Osteoblast (primary cell): ENCODE measurements at places on chromosomes 11 and 22. TPM values are rescaled to one million over a fixed set of nuclear protein-coding genes. Genes with fewer than 3 reads are reported as not detected.

Gene FAM111B
- total RNA-seq = 0.72 and 1.8 TPM in 2 replicates

Gene CACNA1I
- total RNA-seq = under 0.01 TPM in 2 replicates

Gene DCHS1
- total RNA-seq = 0.59 and 1.1 TPM in 2 replicates

DNA sequence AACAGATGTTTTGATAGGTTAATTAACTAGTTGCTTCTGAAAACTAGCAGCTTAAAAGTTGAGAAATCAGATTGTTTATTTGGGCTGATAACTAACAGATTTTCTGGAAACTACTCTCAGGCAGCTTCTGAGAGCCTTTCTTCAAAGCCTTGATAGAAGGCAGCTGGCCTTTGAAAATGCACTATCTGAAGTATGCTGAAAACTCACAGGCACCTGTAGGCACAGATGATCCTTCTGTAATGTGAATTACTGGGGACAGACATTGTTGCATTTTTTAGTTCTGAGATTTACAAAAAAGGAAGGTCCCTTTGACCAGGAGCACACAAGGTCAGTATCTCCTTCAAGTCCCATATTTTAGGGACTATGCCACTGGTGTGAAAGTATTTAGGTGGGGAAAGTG is 460.8 kb upstream of the CNTN5 start:
- H3K27me3 ChIP-seq = no peaks in the 10 kb centered on the region
- H3K27ac ChIP-seq = no peak overlapping the region
- no peaks in the 10 kb centered on the region for H3K36me3 ChIP-seq
- no peak for DNase-seq

- H3K4me1 ChIP-seq = no peaks in the 10 kb centered on the region
- DNase-seq = peak; percentile 65
- no peak overlapping the region for H3K4me3 ChIP-seq
- peaks cover 5% of the 10 kb centered on the region for H3K27me3 ChIP-seq
- no peaks in the 10 kb centered on the region for H3K36me3 ChIP-seq
These were observed 340.1 kb downstream of the NTM start for GRCh38 chr11:131710511-131710910.

DNA sequence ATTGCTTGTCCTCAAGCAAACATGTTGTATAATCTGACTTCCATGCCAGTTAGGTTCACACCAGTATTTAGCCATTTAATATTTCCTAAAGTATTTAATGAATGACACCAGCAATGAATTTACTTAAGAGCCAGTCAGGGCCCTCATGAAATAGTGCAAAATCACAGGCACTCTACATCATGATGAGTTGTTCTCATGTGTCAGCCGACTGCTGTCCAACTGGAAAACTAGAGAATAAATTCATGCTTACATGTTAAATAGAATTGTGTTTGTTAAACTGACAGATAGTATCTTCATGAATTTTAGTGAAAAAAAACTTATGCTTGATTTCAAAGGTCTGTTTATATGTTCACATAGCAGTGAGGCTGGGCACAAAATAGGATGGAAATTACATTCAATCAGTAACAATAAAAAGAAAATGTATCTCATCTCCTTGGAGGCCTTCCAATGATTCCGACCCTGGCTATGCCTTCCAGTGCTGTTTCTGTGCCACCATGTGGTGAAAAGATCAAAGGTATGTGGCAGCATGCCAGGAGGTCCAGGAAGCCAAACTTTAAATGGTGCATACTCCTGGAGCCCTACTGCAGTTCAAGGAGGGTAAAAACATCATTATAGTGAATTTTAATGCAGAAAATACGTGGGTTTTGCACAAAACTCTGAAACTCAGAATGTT is 45.2 kb downstream of the CTSC start:
- peaks cover 6% of the 10 kb centered on the region for H3K4me1 ChIP-seq
- no peak overlapping the region for H3K27ac ChIP-seq
- no peak overlapping the region for H3K4me3 ChIP-seq
- H3K27me3 ChIP-seq = no peaks in the 10 kb centered on the region

DNA sequence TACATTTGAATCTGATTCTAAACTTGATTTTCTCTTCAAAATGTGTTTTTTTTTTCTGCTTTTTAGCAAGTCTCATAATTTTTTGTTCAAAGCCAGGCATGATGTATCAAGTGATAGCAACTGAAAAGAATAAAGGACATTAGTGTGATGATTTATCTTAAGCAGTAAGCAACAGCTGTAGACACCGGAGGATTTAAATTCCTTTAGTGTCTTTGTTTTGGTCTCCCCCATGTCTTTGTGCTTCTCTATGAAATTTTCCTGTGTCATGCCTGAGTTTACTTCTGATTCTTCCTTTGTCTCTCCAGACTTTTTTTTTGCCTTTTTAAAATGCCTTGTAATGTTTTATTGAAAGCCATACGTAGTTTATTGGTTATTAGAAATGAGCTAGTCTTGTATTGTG is 934.2 kb upstream of the RAG2 start:
- H3K4me1 ChIP-seq = no peaks in the 10 kb centered on the region
- H3K27ac ChIP-seq = no peak overlapping the region

DNA sequence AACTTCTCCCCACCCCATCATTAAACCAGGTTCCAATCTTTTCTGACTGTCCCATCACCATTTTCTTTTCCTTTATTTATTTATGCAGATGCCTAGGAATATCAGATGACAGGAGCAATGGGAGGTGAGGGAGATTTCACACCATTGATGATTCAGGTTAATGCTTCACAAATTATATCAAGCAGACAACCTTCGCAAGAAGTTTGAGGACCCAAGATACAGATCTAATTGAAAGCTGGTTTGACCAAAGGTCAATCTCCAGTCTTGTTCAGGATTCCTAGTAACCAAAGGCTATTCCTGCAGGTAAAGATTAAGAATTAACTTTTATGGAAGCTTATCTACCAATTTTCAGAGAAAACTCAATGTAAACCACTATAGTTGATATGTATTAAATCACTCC is 54.4 kb downstream of the SLC35F2 start:
- H3K4me3 ChIP-seq = no peak overlapping the region
- no peak for DNase-seq
- H3K36me3 ChIP-seq = no peaks in the 10 kb centered on the region
- H3K4me1 ChIP-seq = no peaks in the 10 kb centered on the region
- H3K27ac ChIP-seq = no peak overlapping the region

DNA sequence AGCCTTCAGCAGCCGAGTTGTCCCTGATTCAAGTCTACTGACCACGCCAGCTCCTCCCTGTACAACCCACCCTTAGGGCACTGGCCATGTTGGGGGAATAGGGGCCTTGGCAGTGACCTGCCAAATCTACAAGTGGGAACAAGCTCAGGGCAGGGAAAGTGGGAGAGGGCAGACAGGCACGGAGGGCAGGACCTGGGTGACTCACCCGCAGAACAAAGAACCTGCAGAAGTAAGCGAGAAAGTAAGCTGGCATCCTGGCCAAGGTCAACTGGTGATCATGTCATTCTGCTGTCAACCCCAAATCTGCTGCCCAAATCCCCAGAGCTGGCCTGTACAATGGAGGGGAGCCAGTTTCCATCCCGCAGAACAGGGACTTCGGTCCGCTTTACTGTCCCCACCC is 7.9 kb upstream of the SCGB1A1 start:
- H3K36me3 ChIP-seq = no peaks in the 10 kb centered on the region
- H3K27me3 ChIP-seq = no peaks in the 10 kb centered on the region
- H3K4me3 ChIP-seq = no peak overlapping the region
- no peak overlapping the region for H3K27ac ChIP-seq
- no peaks in the 10 kb centered on the region for H3K4me1 ChIP-seq

- peak overlapping the region; percentile 66 for H3K27ac ChIP-seq
- DNase-seq = peak; percentile 91
- H3K4me1 ChIP-seq = peaks cover 18% of the 10 kb centered on the region
- no peak overlapping the region for H3K4me3 ChIP-seq
- no peaks in the 10 kb centered on the region for H3K27me3 ChIP-seq
These were observed 32.9 kb downstream of the PPIL2 start for GRCh38 chr22:21698430-21699329.

- H3K36me3 ChIP-seq = no peaks in the 10 kb centered on the region
- DNase-seq = no peak
- H3K27ac ChIP-seq = no peak overlapping the region
- no peak overlapping the region for H3K4me3 ChIP-seq
These were observed 152.8 kb upstream of the NTM start for GRCh38 chr11:131217313-131218310.

DNA sequence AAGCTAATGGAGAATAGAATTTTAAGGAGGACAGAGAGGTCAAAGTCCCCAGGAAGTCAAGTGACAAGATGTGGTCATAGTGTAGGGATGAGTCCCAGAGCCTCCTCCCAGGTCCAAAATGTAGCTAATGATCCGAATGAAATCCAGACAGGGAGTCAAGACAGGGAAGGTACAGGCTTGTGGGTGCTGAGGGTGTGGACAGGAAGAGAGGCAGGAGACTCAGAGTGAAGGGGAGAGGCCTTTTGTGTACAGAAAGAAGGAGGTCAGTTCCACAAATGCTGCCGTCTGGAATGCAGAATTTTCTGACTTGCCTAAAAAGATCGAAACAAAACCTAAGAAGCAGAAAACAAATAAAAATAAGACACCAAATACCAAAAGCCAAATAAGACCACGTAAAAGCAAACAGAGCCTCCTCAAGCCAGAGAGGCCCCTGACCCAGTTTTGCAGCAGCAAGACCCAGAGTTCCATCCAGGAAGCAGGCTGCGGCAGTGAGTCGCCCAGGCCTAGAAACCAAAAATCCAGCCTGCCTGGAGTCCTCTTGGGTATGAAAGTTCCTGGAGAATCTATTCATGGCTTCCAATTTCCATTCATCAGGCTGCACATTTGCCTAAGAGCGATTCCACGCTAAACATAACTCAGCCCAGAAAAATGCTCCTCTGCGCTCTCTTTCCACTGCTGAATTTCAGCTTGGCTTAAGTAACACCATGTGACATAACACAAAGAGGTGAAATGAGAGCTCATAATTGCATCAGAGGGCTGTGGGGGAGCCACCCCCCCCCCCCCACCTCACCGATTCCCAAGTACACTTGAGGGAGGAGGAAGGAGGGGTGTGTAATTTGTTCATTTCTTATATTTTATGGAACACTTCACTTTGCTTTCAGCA is 71.2 kb downstream of the KIRREL3 start:
- H3K4me3 ChIP-seq = no peak overlapping the region
- peaks cover 28% of the 10 kb centered on the region for H3K4me1 ChIP-seq
- H3K27ac ChIP-seq = peak overlapping the region; percentile 82
- no peaks in the 10 kb centered on the region for H3K36me3 ChIP-seq

DNA sequence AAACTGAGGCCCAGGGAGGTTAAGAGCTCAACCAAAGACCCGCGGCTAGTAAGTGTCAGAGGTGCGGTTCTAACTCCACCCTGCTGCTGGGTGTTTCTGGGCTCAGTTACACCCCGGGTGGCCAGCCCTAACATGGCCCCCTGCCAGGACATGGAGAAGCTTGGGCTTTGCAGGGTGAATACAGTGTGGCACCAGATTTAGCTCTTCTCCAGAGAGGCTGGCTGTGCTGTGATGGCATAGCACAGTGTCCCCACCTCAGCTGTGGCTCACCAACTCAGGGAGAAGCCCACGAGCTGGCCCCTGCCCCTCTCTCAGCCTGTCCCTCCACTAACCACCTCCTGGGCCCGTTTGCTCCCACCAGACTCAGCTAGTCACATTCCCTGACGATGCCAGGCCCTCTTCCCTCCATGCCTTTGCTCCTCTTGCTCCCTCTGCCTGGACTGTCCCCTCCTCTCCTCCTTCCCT is 7.0 kb downstream of the UCP3 start:
- no peaks in the 10 kb centered on the region for H3K4me1 ChIP-seq
- no peak overlapping the region for H3K27ac ChIP-seq
- H3K36me3 ChIP-seq = no peaks in the 10 kb centered on the region
- no peak overlapping the region for H3K4me3 ChIP-seq

DNA sequence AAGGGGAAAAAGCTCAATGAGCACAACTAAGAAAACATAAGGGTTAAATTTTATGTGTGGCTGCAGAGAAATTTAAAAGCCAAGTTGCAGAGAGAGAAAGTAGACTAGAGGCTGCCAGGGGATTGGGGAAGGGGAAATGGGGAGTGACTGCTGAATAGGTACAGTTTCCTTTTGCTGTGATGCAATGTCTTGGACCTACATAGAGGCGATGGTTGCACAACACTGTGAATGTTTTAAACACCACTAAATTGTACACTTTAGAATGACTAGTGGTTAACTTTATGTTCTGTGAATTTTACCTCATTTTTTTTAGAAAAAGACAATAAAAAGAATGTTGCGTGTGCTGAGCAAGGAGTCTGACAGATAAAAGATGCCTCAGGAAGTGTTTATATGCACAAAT is 36.5 kb downstream of the TENM4 start:
- H3K27ac ChIP-seq = no peak overlapping the region
- H3K4me1 ChIP-seq = no peaks in the 10 kb centered on the region
- no peak for DNase-seq
- no peaks in the 10 kb centered on the region for H3K36me3 ChIP-seq
